ENCODE measurements at places on chromosomes 6 and 20. TPM values are rescaled to one million over a fixed set of nuclear protein-coding genes. Genes with fewer than 3 reads are reported as not detected.

GRCh38 chr20:63457737-63458136, 14.7 kb downstream of the KCNQ2 start:
- no peaks in the 10 kb centered on the region for H3K4me1 ChIP-seq
- peaks cover 44% of the 10 kb centered on the region for H3K27me3 ChIP-seq
- no peaks in the 10 kb centered on the region for H3K36me3 ChIP-seq
- no peak overlapping the region for H3K4me3 ChIP-seq
- no peak for DNase-seq

DNA sequence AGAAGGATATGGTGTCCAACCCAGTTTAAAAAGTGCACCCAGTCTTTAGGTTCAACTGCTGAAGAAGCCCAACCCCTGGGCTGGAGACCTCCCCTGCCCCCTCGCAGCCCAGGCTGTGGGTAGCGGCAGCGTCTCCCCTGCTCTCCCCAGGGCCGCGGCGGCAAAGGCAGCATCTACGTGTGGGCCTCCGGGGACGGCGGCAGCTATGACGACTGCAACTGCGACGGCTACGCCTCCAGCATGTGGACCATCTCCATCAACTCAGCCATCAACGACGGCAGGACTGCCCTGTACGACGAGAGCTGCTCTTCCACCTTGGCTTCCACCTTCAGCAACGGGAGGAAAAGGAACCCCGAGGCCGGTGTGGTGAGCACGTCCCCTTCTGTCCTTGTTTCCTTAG, 77.6 kb downstream of the BFSP1 start:
- no peaks in the 10 kb centered on the region for H3K36me3 ChIP-seq
- no peaks in the 10 kb centered on the region for H3K4me1 ChIP-seq
- H3K4me3 ChIP-seq = no peak overlapping the region

Gene HSPA12B
- total RNA-seq = not detected

GRCh38 chr6:11120271-11121005, 8.9 kb upstream of the ERVFRD-1 start:
- peak; percentile 72 for DNase-seq
- H3K27ac ChIP-seq = no peak overlapping the region
- H3K27me3 ChIP-seq = no peaks in the 10 kb centered on the region
- no peaks in the 10 kb centered on the region for H3K36me3 ChIP-seq
- H3K4me3 ChIP-seq = no peak overlapping the region

GRCh38 chr20:3784216-3784853, 2.2 kb downstream of the CENPB start:
- no peaks in the 10 kb centered on the region for H3K27me3 ChIP-seq
- no peak for DNase-seq
- H3K4me3 ChIP-seq = no peak overlapping the region
- no peak overlapping the region for H3K27ac ChIP-seq
- peaks cover 16% of the 10 kb centered on the region for H3K4me1 ChIP-seq

Gene HCRTR2
- total RNA-seq = not detected

Gene CCDC28A
- total RNA-seq = 8.9 TPM

Gene RAET1L
- total RNA-seq = not detected

Gene WFDC5
- not detected for total RNA-seq

DNA sequence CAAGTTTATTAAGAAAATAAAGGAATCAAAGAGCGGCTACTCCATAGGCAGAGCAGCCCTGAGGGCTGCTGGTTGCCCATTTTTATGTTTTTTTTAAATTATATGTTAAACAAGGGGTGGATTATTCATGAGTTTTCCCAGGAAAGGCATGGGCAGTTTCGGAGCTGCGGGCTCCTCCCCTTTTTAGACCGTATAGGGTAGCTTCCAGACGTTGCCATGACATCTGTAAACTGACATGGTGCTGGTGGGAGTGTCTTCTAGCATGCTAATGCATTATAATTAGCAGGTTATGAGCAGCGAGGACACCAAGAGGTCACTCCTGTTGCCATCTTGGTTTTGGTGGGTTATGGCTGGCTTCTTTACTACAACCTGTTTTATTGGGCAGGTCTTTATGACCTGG, 301.8 kb downstream of the TFAP2C start:
- DNase-seq = no peak
- H3K36me3 ChIP-seq = no peaks in the 10 kb centered on the region
- H3K27ac ChIP-seq = no peak overlapping the region
- H3K27me3 ChIP-seq = peaks cover 11% of the 10 kb centered on the region

DNA sequence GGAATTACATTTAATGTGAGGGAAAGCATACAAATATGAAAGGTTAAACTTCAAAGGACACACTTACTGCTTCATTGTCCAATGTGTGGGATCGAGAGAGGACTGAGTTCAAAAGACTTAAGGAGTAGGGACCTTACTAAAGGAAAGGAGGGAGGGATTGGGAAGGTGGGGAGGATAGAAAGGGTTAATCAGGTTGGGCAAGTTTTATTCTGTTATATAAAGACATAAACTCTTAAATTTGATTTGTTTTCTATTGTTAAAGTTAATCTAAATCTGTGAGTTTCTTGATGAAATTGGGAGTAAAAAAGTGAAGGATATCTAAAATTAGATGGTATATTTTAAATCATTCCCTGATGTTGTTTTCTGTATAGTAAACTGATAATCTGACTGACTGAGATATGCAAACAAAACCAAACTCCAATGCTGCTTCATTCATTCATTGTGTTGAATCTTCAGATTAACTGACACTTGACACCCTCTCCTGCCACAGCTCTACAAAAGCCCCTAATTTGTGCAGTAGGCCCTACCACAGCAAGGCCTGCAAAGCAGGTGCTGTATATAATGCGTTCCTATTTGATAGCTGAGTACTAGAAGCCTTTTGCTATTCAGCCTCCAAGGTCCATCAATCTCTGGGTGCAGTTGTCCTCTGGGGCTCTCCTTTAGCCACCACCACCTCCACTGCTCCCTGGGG, 1.3 kb upstream of the UBE2J1 start:
- DNase-seq = no peak
- no peak overlapping the region for H3K4me3 ChIP-seq
- H3K27me3 ChIP-seq = no peaks in the 10 kb centered on the region
- H3K27ac ChIP-seq = no peak overlapping the region
- H3K36me3 ChIP-seq = no peaks in the 10 kb centered on the region
- peaks cover 4% of the 10 kb centered on the region for H3K4me1 ChIP-seq

Gene XKR7
- not detected for total RNA-seq

DNA sequence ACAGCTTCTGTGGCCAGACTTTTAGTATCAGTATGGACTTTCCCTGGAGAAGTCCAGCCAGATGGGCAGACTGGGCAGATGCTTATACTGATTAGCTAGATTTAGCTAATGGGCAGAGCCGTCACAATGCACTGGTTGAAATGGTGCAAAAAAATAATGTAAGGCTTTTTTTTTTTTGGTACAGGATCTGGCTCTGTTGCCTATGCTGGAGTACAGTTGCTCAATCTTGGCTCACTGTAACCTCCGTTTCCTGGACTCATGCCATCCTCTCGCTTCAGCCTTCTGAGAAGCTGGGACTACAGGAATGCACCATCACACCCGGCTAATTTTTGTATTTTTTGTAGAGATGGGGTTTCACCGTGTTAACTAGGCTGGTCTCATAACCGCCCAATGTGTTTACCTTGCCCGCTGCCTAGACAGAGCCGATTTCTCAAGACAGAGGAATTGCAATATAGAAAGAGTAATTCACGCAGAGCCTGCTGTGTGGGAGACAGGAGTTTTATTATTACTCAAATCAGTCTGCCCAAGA, 16.4 kb upstream of the KIFC1 start:
- H3K27ac ChIP-seq = no peak overlapping the region
- H3K27me3 ChIP-seq = peaks cover 2% of the 10 kb centered on the region
- no peaks in the 10 kb centered on the region for H3K4me1 ChIP-seq
- peak; percentile 84 for DNase-seq

GRCh38 chr6:73985891-73986290, 289.9 kb downstream of the CD109 start:
- no peak overlapping the region for H3K27ac ChIP-seq
- peaks cover 10% of the 10 kb centered on the region for H3K4me1 ChIP-seq
- no peaks in the 10 kb centered on the region for H3K36me3 ChIP-seq
- DNase-seq = no peak

DNA sequence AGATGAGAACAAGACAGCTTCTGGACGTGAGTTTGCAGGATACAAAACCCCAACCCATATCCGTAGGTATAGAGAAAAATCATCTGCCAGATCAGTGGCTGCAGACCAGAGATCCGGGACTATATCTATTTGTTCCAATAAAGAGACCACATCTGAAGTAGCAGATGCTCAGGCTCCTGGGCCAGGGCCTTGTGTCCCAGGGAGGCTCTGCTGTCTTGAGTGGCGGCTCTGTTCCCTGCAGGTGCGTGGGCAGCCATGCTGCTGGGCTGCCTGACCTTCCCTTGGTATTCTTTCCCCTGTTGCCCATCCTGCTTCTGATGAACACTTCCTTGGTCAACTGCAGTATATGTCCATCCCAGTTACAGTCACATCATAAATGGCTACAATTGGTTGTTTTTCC, 34.9 kb downstream of the ERMARD start:
- H3K27ac ChIP-seq = no peak overlapping the region
- H3K27me3 ChIP-seq = no peaks in the 10 kb centered on the region
- peaks cover 8% of the 10 kb centered on the region for H3K4me1 ChIP-seq
- DNase-seq = no peak
- peaks cover 9% of the 10 kb centered on the region for H3K36me3 ChIP-seq
- H3K4me3 ChIP-seq = no peak overlapping the region

DNA sequence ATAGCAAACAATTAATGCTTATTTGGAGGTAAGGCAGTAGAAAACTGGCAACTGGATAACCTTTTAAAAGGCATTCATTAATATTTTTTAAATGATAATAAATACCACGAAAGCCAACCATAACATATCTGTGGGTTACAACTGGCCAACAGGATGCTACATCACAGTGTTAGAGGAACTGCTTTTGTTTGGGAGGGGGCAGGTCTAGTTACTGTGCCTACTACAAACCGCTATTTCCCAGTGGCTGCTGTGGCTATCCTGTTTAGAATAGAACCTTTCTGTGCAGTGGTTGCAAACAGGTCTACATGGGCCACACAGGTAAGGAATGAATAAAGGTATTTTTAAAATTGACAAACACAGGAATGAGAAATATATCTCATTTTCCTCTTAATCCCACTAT, 976 bp downstream of the PIGT start:
- peaks cover 9% of the 10 kb centered on the region for H3K4me1 ChIP-seq
- H3K27me3 ChIP-seq = no peaks in the 10 kb centered on the region
- no peak for DNase-seq
- peak overlapping the region; percentile 90 for H3K4me3 ChIP-seq
- H3K27ac ChIP-seq = no peak overlapping the region

Gene SYCP2
- 0.56 TPM for total RNA-seq

GRCh38 chr6:152049502-152049901, 242.0 kb downstream of the ESR1 start:
- no peak for DNase-seq
- H3K4me1 ChIP-seq = no peaks in the 10 kb centered on the region
- H3K27me3 ChIP-seq = no peaks in the 10 kb centered on the region
- no peaks in the 10 kb centered on the region for H3K36me3 ChIP-seq
- H3K27ac ChIP-seq = no peak overlapping the region

Gene PLN
- under 0.01 TPM for total RNA-seq

Gene PLCB4
- total RNA-seq = 28.3 TPM

DNA sequence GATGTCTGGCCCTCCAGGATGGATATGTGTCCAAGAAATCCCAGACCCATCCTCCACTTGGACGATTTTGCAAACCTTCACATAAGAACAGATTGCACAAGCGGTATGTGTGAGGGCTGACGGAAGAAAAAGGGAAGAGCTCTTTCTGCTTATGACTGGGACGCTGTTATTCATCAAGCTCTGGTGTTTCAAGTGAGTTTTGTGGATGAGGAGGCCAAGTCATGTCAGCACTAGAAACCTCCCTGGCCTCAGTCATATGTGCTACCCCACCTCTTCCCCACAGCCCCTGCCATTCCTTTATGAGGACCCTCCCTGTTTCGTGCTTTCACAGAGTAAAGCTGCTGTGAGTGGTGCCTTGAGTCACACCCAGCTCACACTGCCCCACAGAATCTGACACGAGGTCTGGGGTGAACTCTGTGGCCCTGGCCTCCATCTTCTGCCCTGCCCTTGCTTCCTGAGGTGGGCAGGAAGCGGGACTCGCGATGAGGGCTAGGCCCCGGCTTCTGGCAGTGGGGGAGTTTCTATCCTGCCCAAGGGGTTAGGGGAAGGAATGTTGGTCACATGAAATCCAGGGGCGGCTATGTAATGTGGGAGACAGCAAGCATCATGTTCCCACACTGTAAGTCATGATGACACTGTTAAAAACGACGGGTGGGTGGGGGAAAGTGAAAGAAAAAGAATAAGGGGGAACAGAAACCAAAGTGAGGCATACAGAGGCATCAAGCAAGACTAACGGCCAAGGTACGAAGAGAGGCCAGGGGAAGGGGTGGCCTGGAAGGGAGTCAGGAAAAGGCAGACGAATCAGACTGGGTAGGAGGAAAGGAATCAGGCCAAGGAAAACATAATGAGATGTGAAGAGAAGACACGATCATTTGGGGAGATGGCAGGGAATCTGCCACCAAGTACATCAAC, 78.1 kb downstream of the PRDM1 start:
- H3K27me3 ChIP-seq = no peaks in the 10 kb centered on the region
- H3K36me3 ChIP-seq = no peaks in the 10 kb centered on the region
- peak; percentile 79 for DNase-seq
- H3K4me3 ChIP-seq = no peak overlapping the region

DNA sequence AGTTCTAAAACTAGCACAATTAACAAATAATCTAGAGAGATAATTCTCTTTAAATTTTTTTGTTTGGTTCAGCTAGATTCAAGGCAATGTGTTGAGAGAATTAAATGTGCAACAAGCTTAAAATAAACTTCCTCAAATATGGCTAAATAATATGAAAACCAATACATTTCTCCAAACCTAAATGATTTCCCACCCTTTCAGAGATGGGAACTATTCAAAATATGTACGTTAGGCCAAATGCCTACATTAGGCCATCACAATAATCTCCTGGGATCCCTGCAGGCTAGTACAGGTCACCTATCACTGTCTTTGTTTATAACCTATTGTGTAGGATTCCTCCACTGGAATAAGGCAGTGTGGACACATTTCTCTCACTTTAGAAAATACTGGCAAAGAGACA, 1.7 kb downstream of the FAXC start:
- H3K36me3 ChIP-seq = no peaks in the 10 kb centered on the region
- H3K27me3 ChIP-seq = peaks cover 7% of the 10 kb centered on the region
- H3K4me3 ChIP-seq = no peak overlapping the region
- no peak for DNase-seq

DNA sequence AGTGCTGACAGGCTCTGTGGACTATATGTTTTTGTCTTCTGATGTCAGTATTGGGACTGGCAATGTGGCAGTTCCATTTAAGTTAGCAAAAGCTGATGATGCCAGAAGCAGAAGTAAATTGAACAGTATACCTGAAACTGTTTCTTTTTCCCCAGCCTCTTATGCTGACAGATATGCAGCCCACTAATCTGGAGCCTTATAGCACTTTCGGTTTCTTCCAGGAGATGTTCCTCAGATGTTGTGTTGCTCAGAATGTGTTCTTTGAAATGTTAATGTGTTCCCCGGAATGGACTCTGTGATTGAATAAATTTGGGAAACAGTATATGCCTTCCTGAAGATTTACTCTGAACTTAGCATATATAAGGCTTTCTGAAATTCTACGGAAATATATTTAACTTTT, 80.7 kb upstream of the MRAP2 start:
- 0 out of 2 replicates have a peak, but pooled peaks cover 3% of the 10 kb centered on the region for H3K36me3 ChIP-seq
- no peak overlapping the region for H3K4me3 ChIP-seq
- H3K4me1 ChIP-seq = no peaks in the 10 kb centered on the region
